ENCODE measurements at places on chromosomes 2 and 18.

DNA sequence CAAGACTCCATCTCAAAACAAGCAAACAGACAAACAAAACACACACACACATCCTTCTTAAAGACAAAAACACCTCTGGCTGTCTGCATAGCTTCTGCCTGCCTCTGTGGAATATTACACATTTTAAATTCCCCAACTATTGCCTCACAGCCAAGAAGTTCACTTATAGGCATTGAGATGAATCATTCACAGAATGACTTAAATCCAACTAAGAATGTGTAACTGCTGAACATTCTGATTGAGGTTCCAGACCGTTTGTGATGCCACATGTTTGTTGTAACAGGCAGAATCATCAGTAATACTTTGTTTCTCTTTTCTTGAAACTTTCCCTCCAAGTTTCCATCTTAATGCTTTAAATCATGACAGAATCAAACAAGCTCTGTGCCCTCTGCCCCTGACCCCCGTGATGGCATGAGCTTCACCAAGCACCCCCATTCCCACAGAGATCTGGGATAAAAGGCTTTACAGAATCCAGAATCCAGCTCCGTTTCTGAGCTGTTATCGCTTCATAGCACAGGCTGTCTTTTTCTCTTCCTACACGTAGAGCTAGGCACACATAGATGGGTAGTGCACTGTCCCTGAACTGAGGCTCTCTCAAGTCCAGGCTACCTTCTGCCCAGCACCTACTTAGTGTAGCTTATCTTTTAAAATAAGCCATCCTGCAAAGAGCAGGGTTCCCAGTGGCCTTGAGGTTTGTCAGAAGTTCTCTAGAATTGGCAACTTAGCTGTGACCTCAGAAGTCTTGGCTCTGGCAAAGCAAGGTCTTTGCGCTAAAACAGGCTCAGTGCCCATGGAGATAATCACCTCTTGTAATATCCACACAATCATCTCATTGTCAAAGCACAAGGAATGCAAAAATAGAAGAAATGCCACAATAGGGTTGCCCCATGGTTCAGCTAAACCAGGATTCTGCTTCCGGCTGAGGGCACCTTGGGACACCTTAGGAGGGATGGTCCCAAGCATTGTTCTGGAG, 32.9 kb downstream of the EPAS1 start:
- DNase-seq = no peak

DNA sequence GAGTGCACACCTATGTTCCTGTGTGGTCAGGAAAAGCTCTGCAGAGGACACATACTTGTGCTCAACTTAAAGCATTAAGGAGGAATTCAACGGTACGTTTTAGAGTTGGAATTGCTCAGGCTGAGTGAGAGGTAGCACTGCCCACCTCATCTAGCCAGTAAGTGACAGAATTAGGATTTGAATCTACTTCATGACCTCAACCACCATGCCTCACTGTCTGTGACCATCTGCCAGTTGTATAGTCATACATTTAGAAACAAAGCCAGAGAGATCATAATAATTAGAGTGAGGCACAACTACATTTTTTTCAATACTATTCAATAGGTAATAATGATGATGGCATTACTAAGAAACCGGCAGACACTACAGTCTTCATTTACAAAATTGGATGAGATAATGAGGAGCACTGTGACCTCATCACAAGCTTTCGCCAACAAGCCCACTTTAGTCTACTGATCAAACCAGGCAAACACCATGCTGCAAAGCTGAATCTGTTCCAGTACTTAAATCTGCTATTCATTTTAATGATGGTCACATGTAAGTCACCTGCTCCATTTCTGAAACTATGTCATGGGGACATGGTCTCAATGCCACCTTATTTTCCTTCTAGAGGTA, 1018.4 kb downstream of the TMEM182 start:
- no peak for DNase-seq

DNA sequence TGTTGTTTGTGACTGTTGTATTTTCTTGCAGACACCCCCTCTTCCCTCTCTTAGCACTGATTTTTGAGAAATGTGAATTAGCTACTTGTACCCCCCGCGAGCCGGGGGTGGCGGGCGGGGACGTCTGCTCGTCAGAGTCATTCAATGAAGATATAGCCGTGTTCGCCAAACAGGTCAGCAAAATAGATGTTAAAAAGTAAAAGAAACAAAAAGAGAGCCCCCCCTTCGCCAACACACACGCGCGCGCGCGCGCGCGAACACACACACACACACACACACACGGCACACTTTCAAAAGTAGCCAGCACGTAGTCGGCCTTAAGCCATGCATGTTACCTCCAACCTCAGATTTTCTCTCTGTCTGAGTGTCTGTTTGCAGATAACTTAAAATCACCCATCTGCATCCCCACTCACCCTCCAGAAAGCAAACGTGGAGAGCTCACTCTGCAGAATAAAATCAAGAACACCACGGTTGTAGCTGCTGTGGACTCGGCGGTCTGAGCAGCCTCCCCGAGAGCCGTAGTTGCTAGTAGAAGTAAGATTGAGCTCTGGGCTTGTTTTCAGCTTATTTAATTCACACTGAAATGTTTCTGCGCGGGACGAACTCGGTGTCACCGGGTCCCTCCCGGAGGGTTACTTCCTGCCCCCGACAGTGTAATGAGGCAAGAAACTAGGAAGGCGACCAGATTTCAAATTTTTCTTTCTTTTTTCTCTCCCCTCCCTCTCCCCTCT, 5.1 kb downstream of the MEIS1 start:
- peak; percentile 44 for DNase-seq

DNA sequence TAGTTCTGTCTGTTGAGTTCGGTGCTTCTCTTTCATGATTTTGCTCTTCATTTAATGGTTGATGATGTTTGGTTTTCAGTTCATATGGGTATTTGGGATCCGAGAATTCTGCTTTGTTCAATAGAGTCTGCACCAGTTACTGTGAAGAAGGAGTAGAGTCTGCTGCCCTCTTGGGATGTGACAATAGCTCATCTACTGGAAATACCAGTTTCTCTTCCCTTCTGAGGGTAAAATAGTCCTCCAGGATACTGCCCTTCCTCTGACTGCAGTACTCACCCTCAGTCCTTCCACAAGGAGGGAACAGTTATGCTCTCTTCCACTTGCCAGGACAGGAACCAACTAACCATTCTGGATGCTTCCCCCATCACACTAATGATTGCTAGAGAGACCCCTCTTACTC, 12.5 kb upstream of the TNFAIP6 start:
- no peak for DNase-seq

- DNase-seq = no peak
These were observed 47.2 kb upstream of the CDC42EP3 start for GRCh38 chr2:37718515-37719161.

DNA sequence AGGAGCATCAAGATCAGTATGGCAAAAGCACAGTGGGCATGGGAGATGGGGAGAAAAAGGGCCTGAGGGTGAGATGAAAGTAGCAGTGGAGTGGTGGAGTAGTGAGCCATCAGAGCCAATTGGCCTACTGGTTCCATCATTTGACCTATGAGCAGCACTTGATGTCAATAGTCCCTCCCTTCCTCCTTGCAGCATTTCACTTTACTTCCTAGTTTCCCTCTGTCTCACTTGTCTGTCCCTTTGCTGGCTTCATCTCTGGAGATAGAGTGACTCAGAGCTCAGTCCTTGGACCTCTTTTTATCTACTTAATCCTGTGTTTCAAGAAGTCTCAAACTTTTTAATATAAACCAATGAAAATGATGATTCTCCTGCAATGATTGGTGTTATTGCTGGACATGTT, 32.1 kb downstream of the FBXO48 start:
- no peak for DNase-seq

DNA sequence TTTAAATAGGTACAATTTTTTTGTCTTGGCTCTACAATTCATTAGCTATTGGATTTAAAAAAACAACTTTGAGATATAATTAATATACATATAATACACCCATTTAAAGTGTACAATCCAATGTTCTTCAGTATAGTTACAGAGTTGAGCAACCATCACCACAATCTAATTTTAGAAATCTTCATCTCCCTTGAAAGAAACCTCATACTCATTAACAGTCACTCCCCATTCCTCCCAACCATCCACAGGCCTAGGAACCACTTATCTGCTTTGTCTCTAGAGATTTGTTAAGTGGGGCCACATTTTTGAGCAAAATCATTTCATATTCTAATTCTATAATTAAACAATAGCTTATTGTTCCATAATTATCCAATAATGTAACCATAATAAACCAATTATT, 32.6 kb downstream of the MRPL33 start:
- no peak for DNase-seq

DNA sequence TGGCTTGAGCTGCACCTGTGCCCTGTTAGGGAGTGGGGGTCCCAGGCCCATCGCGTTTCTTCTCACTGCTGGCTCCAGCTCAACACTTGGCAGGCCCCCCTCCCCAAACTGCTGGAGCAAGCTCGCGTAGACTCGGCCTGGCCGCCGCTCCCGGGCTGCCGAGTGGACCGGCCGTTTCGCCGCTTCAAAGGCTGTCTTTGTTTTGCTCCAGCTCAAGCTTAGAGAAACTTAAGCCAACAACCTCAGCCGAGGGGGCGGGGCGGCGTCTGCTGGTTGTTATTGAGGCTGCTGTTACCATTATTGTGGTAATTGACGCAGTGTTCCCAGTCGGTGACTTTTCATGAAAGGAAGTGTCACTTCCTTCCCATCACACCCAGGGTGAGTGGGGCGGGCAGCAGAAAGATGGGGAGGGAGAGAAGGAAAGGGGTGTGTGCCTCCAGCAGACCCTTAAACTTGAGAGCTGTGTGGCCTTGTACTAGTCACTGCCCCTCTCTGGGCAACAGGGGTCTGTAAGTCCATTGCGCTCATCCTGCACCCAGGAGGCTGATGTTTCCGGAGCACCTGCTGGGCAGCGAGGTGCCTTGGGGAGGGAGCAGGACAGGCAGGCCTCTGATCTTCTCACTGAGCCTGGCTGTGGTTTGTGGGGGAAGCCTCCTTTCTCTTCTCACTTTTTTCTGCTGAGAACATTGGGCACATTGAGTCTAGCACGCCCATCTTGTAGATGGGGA, 2.1 kb downstream of the ARID5A start:
- peak; percentile 9 for DNase-seq
